Esophagus squamous epithelium (tissue), 5 donors: ENCODE measurements at places on chromosomes 13 and 19.

GRCh38 chr13:113275387-113275786 lies 21.7 kb upstream of the LAMP1 start:
- DNase-seq, result no peak

DNA sequence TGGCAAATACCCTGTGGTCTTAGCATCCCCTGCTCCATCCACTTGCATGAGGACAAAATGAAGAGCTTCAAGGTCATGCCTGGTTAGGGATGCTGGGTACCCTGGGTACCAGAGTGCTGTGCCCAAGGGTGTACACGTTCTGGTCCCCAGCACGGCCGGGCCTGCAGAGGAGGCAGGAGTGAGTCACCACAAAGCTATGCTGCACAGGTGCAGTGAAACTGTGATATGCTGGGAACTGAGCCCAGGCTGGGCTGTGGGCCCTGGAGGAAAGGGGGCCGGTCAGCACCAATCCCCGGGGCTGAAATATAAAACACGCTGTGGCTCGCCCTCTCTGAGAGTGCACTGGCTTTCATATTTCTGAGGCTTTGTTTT lies 95.1 kb downstream of the TSHZ3 start:
- no peak for DNase-seq

DNA sequence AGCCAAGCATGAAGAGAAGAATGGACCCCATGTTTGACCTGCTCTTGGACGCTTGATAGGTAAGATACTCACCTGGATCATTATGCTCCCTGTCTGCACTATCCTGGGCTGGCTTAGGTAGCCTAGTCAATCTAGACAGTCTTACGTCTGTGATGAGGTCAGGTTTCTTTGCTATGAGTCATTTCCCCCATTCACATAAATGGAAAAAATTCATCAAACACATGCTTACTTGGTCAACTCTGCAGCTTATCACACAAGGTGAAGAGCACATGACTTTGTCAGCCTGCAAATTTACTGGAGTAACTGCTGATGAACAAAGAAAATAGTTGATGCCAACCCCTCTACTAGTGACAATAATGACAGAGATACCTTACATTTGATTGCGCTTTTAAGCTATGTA lies 170.0 kb downstream of the NUFIP1 start:
- no peak for DNase-seq

DNA sequence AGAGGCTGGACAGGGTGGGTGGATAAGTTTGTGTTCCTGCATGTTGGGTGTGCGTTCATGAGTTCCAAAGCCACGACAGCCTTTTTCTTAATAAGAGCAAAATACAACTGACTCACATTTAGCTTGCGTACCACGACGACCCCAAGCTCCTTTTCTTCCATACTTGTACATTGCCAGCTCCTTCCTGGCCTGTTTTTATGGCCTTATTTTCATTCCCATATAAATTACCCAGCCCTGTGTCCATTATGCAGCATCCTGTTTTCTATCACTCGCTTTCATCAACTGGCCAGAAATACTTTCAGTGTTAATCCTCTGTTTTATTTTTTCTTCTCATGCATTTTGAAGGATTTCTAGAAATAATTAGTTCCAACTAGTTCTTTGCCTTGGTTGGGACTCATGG lies 499.1 kb downstream of the FOXO1 start:
- DNase-seq, result no peak

- no peak for DNase-seq
These were observed 95.6 kb downstream of the TSHZ3 start for GRCh38 chr19:31253526-31254179.

DNA sequence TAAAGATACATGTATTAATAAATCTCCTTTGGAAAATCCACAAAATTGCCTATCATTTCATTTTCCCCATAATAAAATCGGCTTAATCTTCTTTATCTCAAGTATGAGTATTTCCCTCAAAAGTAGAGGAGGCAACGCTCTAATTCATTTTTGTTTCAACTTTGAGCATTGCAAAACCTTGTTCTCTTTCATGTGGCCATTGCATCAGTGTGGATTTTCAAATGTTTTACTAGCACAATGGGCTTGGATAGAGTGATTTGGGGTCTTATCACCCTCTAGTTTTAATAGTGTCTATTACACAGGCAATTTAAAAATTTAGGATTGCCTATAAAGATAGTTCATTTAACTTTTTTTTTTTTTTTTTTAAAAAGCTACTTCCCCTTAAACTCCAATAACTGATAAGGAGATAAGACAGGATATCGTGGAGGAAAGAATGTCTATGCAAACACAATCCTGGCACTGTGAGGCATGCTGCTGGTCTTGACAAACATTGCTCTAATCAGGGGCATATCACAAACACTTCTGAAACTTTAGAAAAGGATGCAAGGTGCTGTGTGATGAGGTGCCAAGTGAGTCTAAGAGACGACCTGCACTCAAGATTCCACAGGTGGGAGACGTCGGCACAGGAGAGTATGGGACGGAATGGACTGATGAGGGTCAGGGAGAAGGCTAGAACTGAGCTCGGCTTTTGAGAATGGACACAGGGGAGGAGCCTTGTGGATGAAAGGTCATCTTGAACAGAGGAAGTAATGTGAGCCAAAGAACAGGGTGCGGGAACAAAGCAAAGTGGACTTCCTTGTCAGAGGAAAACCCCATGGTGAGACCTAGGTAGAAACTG lies 199.7 kb downstream of the IRS2 start:
- DNase-seq, result no peak

DNA sequence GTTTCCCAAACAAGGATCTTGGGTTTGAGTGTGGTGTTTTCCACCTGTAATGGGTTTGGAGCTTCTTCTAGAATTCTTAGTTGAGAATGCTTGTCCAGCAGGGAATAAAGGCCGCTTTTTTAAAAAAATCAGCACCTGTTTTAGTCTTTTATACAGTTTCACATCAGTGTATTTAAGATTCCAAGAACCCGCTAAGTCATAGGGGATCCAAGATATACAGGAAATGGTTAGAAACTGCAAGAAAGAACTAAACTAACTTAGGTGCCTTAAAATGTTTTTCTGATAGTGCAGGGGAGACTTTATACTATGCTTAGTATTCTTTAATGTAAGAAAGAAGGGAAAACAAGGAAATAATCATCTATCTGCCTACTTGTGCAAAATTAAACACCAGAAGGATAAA lies 74.7 kb downstream of the C13orf42 start:
- DNase-seq, result no peak

DNA sequence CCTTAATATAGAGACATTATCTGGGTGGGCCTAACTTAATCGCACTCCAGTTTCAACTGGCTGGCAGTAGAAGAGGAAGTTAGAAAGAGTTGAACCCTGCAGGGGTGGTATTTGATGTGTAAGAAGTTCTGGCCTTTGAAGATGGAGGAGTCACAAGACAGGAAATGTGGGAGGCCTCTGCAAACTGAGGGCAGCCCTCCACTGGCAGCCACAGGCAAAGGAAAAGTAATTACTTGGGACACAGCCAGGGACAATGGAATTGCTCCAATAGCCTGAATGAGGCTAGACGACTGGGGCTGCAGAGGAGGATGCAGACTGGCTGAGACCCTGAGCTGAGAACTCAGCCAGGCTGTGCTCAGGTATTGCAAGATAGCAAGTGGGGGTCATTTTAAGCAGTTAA lies 703.3 kb upstream of the ARGLU1 start:
- no peak for DNase-seq

- DNase-seq, result no peak
These were observed 805 bp downstream of the TMEM205 start for GRCh38 chr19:11345122-11345803.

- DNase-seq, result no peak
These were observed at the start of gene STK24 for GRCh38 chr13:98576963-98577835. Gene STK24 (minus strand): TSS chr13:98577107. CDS start chr13:98576786, 321 bp downstream.

- no peak for DNase-seq
These were observed 63.4 kb downstream of the MLLT1 start for GRCh38 chr19:6216236-6216995.

DNA sequence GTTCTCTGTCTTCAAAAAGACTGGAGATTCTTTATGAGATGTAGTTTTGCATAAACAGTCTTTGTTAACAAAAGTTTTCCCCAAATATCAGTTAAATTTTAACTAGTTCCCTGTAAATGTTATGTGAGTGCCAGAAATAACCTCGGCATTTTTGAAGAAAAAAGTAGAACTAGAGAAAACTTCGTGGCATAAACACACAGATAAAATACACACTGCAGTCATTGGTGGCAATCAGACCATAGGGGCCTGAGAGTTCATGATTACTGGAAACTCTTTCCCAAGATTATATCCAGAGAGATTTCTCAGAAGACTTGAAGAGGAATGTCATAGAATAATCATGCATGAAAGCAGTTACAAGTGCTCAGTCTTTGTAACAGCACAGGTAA lies 190.0 kb downstream of the MZT1 start:
- no peak for DNase-seq

GRCh38 chr19:5926641-5927440 lies 12.8 kb downstream of the CAPS start:
- DNase-seq, result no peak

- DNase-seq, result no peak
These were observed at the start of gene EML2 for GRCh38 chr19:45638930-45639729. Gene EML2 (minus strand): TSS chr19:45639397. CDS start chr19:45639376, 21 bp downstream.

DNA sequence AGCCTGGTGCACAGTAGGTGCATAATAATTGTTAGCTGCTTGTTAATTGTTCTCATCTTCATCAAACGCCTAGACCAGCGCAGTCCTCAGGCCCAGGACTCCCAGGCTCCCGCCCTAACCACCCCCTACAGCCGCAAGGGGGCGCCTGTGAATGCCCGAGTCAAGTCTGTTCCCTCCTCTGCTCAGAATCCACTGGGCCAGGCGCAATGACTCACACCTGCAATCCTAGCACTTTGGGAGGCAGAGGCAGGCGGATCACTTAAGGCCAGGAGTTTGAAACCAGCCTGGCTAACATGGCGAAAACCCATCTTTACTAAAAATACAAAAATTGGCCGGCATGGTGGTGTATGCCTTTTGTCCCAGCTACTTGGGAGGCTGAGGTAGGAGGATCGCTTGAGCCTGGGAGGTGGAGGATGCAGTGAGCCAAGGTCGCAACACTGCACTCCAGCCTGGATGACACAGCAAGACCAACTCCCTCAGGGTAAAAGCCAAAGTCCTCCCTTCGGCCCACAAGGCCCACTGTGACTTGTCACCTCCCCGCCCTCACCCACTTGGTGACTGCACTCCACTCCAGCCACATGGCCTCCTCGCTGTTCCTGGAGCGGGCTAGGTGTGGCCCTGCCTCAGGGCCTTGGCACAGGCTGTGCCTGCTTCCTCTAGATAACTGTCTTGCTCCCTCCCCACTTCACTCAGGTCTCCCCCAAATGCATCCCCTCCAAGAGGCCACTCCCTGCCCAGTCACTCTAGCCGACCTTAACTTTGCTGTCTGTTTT lies 9.1 kb downstream of the ZNF653 start:
- no peak for DNase-seq

- no peak for DNase-seq
These were observed 52.6 kb downstream of the WTIP start for GRCh38 chr19:34534206-34534605.

- DNase-seq, result no peak
These were observed 256.0 kb downstream of the PCDH9 start for GRCh38 chr13:66974174-66974573.

DNA sequence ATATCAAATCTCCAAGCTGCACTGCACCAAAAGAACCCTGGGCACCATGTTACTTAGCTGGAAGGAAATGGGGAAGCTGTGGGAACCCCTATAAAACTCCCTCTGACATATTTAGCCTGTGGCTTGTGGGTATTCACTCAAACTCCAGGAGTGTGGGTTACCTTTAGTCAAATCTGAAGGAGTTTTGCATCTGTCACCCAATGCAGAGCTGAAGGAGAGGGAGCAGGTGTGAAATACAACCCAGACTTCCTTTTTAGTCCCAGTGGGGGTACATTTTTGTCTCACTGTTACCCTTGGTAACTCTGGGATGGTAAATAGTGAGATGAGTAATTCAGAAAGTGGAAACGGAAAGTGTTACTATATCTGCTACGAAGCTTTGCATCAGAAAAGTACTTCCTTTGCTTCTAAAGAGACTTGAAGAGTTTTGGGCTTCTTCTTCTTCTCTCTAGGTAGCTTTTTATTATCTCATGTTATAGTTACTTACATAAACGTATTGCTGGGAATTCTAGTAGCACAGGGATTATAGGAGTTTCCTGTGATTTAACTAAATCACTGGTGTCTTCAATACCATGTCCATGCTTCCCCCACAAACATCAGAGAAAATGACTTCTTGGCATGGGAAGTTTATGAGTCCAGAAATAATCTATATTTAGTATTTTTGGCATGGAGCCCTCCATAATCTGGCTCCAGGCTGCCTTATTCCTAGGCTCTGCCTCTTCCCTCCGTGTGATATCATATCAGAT lies 105.9 kb downstream of the AKAP11 start:
- DNase-seq, result no peak
